ENCODE measurements at places on chromosomes 6 and 20.

GRCh38 chr6:87705070-87705691 lies 3.1 kb upstream of the AKIRIN2 start:
- no peak for DNase-seq

GRCh38 chr6:7108196-7108963 lies 619 bp downstream of the RREB1 start:
- DNase-seq = peak; percentile 29

DNA sequence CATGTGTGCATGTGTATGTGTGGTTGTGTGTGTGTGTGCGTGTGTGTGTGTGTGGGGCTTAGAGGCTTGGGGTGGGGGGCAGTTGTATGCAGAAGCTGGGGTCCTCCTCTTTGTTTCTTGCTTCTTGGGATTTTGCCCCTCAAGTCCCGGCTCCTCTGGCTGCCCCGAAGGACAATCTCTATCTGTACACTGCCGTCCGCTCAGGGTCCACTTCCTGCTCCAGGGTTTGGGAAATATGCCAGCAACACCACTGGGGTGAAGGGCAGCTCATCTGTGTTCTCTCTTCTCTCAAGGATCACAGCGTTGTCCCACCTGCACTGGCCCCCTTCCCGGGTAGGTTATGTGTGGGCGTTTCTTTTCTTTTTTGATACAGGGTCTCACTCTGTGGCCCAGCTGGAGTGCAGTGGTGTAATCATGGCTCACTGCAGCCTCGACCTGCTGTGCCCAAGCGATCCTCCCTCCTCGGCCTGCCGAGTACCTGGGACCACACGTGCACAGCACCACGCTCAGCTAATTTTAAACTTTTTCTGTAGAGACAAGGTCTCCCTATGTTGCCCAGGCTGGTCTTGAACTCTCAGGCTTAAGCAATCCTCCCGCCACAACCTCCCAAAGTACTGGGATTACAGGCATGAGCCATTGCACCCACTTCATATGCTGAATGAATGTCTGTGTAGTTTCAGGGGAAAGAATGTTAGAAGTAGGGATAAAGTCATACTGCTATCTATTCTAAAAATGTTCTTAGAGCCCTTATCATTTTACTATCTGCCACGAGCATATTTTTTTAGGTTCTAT lies 25.7 kb downstream of the SLC2A4RG start:
- no peak for DNase-seq

DNA sequence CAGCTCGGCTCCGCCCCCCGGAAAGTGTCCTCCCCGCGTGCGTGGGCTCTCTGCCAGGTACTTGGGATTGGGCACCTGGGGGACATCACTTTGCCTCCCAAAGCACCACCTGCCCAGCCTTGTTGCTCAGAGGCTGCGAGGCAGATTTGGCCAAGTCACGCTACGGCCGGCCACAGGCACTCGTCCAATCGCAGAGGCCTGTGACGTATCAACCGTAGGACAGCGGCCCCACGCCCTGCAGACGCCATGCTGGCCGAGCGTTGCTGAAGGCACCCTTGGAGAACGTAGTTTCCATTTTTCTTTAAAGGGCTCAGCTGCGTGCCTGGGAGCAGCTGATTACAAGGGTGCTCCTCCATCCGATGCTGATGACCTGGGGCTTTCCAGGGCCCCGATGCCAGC lies 3.1 kb downstream of the NTSR1 start:
- DNase-seq = no peak

DNA sequence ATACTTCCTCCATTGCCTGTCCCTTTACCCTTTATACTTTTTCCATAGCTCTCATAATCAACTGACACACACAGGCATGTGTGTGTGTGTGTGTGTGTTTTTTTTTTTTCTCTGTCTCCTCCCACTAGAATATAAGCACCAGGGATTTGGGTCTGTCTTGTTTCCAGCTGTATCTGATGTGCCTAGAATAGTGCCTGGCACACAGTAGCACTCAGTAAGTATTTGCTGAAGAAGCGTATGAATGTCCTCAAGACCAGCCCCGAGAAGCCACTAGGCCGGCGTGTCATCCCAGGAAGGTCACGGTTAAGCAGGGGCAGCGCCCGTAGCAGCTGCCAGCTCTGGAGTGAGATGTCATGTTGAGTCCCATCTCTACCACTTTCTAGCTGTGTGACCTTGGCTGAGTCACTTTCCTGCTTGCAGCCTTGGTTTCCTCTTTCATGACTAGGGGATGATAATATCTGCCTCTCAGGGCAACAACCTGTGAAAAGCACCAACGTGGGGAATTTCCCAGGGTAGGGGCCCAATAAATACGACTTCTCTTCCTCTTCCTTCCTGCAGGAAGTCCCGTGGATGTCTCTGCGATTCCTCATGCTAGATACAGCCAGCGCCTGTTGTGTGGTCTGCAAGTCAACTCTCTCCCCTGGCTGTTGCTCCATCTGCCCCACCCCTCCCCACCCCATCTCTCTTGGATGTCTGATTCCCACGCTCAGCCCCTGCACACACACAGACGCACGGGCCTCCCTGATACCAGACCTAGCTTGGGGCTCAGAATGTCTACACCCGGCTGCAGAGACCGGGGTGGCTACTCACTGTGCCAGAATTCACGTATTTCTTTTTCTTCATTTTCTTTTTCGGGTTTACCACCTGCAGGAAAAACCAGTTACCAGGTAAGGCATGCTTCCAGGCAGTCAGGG lies 58.1 kb downstream of the RAB44 start:
- peak; percentile 46 for DNase-seq

DNA sequence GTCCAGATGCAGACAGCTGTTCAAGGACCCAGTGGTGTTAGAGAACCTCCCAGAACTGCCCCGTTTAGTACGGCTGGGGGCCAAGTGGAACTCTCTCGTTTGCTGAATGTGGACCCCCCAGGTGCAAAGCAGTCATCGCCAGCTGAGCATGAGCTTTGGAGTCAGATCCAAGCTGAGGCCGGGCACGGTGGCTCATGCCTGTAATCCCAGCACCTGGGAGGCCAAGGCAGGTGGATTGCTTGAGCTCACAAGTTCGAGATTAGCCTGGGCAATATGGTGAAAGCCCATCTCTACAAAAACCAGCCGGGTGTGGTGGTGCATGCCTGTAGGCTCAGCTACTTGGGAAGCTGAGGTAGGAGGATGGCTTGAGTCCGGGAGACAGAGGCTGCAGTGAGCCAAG lies 29.7 kb downstream of the FOXC1 start:
- no peak for DNase-seq

GRCh38 chr6:52360601-52361413 lies 1.1 kb upstream of the PAQR8 start:
- no peak for DNase-seq

GRCh38 chr6:100454551-100455229 lies 10.0 kb downstream of the SIM1 start:
- DNase-seq = no peak

DNA sequence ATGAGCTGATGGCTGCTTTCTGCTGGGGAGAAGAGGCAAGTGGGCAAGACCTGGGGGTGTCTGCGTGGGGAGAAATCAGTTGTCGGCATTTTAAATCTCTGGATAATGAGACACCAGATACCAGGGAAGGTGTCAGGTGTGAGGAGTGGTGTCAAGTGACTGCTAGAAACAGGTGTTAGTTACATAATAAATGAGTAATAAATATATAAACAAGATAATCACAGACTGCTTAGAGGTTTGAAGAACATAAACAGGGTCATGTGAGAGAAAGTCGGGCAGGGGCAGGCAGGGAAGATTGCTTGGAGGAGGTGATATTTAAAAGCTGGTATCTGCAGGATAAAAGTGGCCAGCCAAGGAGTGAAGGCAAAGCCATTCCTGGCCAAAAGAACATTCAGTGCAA lies 87.2 kb upstream of the RIN2 start:
- no peak for DNase-seq

- no peak for DNase-seq
Observed at GRCh38 chr20:9301129-9302090, 213.0 kb upstream of the LAMP5 start.

- no peak for DNase-seq
Observed at GRCh38 chr6:7505189-7505699, 36.2 kb upstream of the DSP start.

GRCh38 chr20:50456452-50457324 lies 53.5 kb upstream of the PTPN1 start:
- no peak for DNase-seq

GRCh38 chr6:113496166-113496565 lies 361.0 kb upstream of the MARCKS start:
- no peak for DNase-seq

DNA sequence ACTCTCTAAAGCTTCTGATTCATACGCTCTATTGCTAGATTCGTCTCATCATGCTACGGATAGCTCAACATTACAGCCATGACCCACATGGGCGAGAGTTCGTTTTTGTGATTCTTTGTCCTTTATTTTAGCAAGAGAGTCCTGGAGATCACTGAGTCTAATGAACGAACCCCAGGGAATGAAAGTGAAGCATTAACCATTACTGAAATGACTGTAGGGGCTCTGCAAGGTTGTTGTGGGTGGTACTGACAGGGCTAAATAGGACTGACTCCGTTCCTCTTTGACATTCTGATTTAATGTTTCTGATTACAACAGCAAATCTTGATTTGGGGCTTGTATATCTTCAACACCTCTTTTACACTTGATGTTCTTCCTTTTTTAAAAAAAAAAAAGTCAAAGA lies 13.7 kb upstream of the RTF2 start:
- DNase-seq = no peak

GRCh38 chr6:27814665-27815424 lies 97.4 kb downstream of the OR2B2 start:
- no peak for DNase-seq

- DNase-seq = no peak
Observed at GRCh38 chr6:90494067-90494780, 92.6 kb downstream of the MAP3K7 start.

DNA sequence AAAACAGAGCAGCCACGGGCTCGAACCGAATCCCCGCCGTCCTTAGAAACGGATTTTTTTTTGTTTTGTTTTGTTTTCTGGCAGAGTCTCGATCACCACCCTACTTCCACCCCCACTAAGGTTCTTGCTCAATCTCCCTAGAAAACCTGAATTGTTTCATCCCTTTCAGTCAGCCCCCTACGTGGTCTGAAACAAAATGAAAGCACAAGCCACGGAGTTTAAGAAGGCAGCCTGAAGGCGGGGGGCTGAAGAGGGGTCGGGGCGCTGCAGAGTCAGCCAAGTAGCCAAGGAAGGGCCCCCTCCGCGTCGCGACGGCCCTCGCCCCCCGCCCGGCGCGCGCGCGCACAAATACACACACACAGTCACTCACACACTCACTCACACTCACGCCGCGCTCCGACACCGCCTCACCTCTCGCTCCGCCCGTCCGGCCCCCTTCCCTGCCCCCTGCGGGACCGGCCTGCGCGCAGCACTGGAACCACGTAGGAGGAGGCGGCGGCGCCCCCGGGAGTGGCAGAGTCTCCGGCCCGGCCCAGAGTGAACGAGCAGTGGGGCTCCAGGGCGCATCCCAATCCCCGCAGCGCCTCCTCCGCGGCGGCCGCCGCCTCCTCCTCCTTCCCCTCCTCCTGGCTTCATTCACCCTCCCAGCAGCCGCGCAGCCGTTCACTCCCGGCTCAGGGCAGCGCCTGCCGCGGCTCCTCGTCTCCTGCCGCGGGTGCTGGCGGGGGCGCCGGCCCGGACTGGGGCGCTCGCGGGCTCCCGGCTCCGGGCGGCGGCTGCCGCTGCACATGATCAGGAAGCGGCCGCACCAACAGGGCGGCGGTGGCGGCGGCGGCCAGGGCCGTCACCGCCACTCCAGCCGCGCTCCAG lies 1.4 kb downstream of the ATXN1 start:
- DNase-seq = peak; percentile 58

DNA sequence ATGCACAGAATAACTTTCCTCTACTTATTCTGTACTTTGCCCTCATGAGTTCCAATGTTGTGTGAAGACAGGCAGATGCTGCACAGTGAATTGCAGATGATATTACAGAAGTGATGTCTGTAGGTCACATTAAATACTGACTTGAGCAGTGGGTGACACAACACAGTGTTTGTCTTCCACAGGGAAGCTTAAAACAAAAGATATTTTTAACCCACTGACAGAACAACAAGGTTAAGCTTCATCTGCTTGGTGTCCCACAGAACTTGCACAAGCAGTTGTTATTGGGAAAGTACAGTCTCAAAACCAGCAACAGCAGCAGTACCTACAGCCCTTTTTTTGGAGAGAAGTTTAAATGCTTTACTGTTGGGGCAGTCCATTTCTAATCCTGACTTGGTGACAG lies 10.5 kb downstream of the SUMO4 start:
- DNase-seq = no peak

- no peak for DNase-seq
Observed at GRCh38 chr6:106528521-106528920, 100.8 kb downstream of the RTN4IP1 start.

GRCh38 chr6:96994660-96995059 lies 70.1 kb downstream of the KLHL32 start:
- no peak for DNase-seq

DNA sequence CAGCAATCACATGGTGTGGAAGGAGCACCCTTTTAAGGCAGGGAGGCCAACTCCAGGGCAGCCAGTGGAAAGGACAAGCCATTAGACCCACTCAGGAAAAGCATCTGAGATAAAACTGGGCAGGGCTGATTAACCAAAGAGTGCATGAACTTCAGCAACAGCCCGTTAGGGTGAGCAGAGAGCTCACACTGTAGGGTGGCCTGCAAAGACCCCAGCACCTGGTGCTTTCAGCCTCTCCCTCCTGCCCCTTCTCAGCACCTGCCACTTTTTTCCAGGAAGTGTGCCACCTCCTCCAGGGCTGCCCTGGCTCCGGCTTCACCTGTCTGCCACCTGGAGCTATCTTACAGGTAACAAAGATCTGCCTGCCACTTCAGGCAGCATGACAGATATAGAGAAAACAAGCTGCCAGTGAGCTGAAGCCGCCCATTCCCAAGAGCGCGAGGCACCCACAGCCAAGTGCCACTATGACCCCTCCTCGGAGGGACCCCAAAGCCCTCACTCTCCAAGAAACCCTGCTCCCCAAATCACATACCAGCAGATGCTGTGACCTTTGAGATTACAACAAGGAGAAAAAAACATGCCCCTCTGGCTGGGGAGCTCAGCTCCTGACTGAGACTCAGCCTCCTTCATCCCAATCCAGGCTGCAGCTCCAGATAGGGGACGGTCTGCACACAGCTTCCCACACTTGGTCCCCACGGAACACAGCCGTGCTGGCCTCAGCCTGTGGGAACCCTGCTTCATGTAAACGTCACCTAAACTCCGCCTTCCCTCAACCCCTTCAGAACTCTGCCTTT lies 71.2 kb downstream of the ABHD12 start:
- no peak for DNase-seq

- DNase-seq = no peak
Observed at GRCh38 chr6:40568062-40568708, 19.0 kb downstream of the LRFN2 start.

GRCh38 chr6:149567194-149567586 lies 1.0 kb downstream of the GINM1 start:
- DNase-seq = no peak
